Bronchial smooth muscle cell (primary cell): ENCODE measurements at places on chromosomes 1 and 21. TPM values are rescaled to one million over a fixed set of nuclear protein-coding genes. Genes with fewer than 3 reads are reported as not detected.

GPR37L1 gene
- total RNA-seq, result under 0.01 TPM in 1 of 2 replicates, not detected in the other

NUAK2 gene
- 0.43 and 1.3 TPM in 2 replicates for total RNA-seq

TATDN3 gene
- 15.4 and 19.7 TPM in 2 replicates for total RNA-seq

TEX38 gene
- total RNA-seq, result not detected in 2 replicates

ADORA1 gene
- 3.2 and 24.5 TPM in 2 replicates for total RNA-seq

TMEM54 gene
- total RNA-seq, result 27.9 and 55.5 TPM in 2 replicates

OR2L3 gene
- not detected in 2 replicates for total RNA-seq
